ENCODE measurements at places on chromosomes 6 and 20.

- DNase-seq = no peak
Observed at GRCh38 chr6:26472549-26473290, 15.0 kb downstream of the BTN2A1 start.

- peak; percentile 94 for DNase-seq
Observed at GRCh38 chr20:45933266-45934045, 1.0 kb upstream of the PCIF1 start.

GRCh38 chr20:17911927-17912326 is 56.7 kb downstream of the SNX5 start:
- no peak for DNase-seq

- DNase-seq = no peak
Observed at GRCh38 chr20:63022501-63022900, 15.7 kb upstream of the BHLHE23 start.

DNA sequence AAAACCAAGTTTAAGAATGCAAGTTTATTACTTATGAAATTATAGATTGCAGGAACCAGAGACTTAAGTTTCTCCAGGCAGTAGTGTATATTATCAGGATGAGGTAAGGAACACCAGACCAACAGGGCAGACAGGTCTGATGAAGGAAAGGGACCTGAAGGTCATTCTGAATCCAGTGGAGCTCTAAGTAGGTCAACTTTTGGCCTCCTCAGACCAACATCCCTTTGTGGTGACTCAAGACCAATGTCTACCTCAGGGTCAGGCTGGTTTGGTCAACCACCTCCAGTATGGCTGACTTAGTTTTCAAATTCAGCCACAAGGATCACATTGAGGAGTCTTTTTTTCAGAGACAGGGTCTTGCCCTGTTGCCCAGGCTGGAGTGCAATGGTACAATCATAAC is 38.7 kb upstream of the TFAP2A start:
- no peak for DNase-seq

- no peak for DNase-seq
Observed at GRCh38 chr6:88616380-88616779, 347.0 kb downstream of the RNGTT start.

- DNase-seq = no peak
Observed at GRCh38 chr20:62595491-62595890, 46.8 kb upstream of the SLCO4A1 start.

GRCh38 chr6:37074053-37074827 is 68.8 kb downstream of the FGD2 start:
- no peak for DNase-seq

DNA sequence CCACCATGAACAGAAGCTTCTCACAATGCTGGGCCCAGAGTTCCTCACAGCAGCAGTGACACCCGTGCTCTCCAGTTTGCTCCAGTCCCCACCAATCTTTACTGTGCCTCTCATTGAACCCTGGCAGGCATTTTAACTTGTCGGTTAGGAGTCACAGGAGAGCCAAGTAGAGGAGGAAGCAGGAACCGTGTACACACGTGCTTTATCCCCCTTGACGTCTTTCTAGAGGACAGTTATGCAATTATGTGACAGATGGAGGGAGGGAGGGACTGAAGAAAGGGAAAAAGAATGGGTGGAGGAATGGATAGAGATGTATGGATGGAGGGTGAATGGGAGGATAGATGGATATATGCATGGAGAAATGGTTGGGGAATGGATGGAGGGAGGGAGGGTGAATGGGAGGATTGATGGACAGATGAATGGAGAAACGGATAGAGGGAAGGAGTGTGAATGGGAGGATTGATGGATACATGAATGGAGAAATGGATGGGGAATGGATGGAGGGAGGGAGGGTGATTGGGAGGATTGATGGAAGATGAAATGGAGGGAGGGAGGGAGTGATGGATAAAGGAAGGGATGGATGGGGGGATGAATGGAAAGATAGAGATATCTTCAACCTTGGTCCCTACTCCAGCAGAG is 26.0 kb downstream of the RBM38 start:
- no peak for DNase-seq

All from SK-N-DZ (cell line).